ENCODE measurements at places on chromosomes 1 and 21. TPM values are rescaled to one million over a fixed set of nuclear protein-coding genes. Genes with fewer than 3 reads are reported as not detected.

DNA sequence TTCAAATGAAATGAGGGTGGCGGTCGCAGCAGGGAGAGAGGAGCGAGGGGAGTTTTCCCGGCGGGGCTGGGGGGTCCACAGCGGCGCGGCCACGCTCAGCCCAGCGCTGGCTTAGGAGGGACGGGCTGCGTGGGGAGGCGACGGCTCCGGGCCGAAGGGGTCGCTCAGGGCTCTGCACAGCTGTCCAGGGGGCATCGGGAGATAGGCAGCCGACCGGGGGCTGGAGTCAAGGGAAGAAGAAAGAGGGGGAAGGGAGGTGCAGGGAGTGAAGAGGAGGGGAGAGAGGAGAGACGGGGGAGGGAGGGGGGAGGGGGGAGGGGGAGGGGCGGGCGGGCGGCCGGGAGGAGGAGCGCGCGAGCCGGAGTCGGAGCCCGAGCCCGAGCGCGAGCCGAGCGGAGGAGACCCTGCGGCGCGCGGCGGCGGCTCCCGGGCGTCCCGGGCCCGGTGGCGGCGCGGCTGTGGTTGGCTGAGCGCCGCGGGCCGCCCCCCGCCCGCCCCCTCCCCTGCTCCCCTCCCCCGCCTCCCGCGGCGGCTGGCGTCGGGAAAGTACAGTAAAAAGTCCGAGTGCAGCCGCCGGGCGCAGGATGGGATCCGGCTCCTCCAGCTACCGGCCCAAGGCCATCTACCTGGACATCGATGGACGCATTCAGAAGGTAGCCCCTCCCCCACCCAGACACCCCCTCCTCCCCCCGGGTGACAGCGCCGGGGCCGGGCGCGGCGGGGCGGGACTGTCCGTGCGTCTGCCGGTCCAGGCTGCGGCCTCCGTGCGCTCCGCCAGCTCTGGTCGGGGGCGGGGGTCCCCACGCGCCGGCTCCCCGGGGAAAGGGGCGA is at the start of gene PDE9A:
TSS of gene PDE9A (plus strand) at position 391 of the 831 bp plus-strand sequence. CDS start at position 585, 194 bp downstream.
- no peak for DNase-seq

- no peak for DNase-seq
These were observed 90.8 kb upstream of the TNFSF4 start for GRCh38 chr1:173297798-173298391.

DNA sequence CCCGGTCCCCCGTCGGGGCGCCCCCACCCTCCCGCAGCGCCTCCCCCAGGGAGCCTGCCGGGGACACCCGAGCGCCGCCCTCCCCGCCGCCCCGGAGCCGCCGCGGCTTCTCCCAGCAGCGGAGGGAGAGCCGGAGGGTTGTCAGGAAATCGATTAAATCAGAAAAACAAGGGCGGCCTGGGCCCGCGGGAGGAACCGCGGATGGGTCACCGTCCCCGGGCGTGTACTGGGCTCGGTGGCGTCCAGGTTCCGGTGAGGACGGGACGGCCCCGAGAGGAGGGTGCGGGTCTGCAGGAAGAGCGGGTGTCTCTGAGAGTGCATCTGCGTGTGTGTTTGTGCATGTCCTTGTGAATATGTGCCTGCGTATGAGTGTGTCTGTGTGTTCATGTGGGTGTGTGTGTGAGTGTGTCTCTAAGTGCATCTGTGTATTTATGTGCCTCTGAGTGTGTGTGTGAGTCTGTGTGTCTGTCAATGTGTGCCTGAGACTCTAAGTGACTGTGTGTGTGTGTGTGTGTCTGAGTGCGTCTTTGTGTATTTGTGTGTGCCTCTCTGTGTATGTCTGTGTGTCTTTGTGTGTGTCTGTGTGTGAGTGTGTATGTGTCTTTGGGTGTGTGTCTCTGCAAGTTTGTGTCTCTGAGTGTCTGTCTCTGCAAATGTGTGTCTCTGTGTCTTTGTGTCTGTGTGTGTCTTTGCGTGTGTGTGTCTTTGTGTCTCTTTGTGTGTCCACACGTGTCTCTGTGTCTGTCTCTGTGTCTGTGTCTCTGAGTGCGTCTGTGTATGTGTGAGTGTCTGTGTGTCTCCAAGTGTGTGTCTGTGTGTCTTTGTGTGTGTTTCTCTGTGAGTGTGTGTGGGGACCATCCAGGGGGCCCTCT is 1.1 kb downstream of the SPSB1 start:
- no peak for DNase-seq

DNA sequence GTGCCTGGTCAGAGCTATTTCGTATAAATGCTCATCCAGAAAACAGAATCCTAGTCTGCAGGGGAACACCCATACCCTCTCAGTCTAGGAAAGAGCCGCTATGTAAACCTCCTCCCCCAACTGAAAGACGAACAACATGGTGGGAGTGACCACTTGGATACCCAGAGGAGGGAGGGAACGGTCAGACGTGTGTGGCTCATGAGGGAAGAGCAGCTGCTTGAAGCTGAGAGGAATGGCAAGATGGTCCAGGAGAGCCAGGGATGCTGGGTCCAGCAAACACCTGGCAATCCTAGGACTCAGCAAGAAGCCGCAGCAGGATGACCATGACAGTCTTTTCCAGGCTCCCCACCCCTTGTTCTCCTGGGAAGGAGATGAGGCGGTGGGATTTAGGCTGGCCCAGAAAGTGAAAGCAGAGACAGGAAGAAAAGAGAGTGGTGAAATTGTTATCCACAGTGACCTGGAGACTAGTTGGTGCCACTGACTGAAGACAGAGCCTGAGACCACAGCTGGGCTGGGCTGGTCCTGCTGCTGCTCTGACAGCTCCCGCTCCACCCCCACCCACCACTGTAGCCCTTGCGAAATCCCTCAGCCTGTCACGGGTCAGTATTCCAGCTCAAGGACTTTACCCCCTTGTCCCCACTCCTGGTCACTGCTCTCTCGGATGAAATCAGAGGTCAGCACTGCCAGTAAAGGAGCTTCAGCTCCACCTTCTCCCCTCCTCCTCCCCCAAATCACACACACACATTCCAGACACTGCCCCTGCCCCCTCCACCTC is 3.6 kb downstream of the CERS2 start:
- no peak for DNase-seq

DNA sequence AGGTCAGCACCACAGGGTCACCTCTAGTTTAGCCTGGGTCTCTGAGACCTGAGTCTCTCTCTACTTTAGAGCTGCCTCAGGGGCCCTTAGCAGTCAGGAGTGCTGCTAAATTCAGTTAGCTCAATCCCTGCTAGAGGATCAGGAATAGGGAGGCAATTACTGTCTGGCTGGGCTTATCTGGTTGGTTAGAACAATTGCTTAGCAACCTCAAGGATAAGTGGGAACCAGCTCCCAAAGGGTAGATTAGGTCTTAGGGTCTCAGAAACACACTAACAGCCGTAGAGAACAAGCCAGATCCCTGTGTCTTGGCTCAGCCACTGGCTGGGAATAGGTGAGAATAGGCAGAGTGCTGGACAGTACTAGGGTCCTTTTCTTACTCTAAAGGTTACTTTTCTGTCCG is 7.7 kb downstream of the PM20D1 start:
- DNase-seq, result no peak

Gene NEK2
- 2.9 TPM for total RNA-seq

DNA sequence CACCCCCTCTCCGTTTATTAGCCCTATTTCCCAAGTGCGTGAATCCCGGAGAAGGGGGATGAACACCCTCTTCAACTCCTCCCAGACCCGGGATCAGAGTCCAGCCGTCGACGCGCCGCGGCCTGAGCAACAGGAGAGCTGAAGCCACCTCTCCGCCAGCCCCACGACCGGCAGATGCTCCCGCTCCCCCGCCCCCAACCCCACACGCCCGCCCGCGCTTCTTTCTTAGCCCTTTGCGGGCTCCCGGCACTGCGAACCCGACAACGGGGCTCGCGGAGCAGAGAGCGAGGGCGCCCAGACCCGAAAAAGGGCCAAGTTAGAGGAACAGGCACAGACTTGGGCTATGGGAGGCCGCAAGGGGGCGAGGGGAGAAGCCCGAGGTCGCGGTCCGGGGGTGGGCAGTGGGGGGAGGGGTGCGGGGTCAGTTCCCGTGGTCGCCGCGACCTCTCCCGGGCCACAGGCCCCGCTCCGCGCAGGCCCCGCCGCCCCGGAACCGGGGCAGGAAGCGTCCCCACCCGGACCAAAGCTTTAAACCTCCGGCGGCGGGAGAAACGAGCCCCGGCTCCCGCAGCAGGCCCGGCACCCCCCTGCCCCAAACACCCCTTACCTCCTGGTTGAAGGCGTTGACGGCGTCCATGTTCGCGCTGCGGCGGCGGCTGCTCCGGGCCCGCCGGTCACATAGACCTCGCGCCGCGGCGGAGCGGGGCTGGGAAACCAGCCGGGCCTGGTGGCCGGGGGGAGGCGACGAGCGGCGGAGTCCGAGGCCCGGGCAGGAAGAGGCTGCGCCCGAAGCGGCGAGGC is 662 bp downstream of the SCAF4 start:
- no peak for DNase-seq

Gene ASCL5
- total RNA-seq, result not detected

Gene DMBX1
- total RNA-seq, result not detected

Gene VWA5B1
- total RNA-seq, result not detected

DNA sequence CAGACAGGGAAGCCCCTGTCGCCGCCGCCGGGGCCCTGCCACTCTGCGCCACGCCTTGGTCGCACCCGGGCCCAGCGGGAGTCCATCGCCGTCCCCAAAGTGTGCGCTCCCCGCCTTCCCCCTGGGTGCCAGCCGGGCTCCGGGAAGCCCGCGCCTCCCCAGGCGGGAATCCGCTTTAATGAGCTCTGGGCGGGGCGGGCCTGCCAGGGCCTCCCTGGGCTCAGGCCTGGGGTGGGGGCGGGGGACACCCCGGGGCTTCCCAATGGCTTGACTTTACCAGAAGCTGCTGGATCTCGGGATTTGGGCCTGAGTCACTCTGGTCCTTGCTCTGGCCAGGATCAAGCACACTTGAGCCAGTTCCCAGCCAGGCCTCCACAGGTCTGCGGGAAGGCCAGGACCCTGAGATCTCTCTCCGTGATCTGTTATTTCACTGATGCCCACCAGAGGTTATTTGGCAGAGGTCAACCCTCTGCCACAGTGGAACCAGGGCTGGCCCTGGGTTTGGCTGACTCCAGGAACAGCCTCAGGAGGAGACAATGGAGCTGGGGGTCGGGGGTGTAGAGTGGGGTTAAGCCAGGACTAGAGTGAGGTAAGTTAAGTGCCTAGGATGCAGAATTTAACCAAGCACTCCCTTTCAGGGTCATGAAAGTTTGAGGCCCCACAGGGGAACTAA is 178.4 kb upstream of the EDN2 start:
- DNase-seq, result no peak

DNA sequence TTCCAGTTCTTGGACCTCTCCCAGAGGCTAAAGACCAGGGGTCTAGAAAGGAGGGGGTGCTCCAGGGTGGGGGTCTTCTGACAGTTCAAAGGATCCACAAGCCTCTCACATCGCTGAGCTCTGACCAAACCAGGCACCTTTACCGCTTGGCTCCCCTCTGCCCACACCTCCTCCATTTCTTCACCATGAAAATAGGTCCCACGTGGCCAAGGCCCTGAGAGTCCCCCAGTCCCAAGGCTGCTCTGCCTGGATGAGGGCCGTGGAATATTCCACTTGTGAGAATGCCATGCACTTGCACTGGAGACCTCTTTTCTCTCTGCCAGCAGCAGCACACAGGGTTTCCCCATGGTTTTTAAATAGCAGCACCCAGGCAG is 87.4 kb downstream of the ITPKB start:
- no peak for DNase-seq

Gene ERICH3
- not detected for total RNA-seq

- no peak for DNase-seq
These were observed 60.8 kb downstream of the DHRS3 start for GRCh38 chr1:12556957-12557935.

- no peak for DNase-seq
These were observed 8.8 kb upstream of the TGFB2 start for GRCh38 chr1:218336328-218336727.

Gene RGS13
- not detected for total RNA-seq

GRCh38 chr1:32650248-32650751 is at the start of gene ZBTB8OS:
ZBTB8OS (minus strand) TSS chr1:32650550; CDS start chr1:32650529, 21 bp downstream.
- peak; percentile 84 for DNase-seq

Gene LDLRAD1
- total RNA-seq, result not detected
